ENCODE measurements at places on chromosomes 2 and 18.

DNA sequence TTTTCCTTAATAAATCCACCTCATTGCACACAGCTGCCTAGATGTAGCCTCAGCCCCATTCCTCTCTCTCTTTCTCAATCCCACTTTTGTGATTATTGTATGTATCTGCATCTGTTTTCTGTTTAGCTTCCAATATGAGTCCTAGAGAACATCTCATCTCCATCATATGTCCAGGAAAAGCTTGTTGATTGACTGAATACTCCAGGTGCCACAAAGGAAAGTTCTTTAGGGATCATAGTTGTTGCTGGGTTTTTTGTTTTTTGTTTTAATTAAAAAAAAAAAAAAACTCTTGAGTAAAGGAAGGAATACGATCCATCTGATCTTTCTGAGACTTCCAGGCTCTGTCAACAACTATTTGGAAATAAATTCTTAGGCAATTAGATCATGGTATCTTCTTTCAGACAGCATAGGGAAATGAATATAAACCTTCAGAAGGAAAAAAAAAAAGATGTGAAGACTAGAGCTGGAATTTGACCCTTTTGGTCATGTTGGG lies 42.5 kb downstream of the KIAA2012 start:
- DNase-seq = no peak

- DNase-seq = no peak
Measured at GRCh38 chr2:8538531-8538930, 143.3 kb upstream of the ID2 start.

DNA sequence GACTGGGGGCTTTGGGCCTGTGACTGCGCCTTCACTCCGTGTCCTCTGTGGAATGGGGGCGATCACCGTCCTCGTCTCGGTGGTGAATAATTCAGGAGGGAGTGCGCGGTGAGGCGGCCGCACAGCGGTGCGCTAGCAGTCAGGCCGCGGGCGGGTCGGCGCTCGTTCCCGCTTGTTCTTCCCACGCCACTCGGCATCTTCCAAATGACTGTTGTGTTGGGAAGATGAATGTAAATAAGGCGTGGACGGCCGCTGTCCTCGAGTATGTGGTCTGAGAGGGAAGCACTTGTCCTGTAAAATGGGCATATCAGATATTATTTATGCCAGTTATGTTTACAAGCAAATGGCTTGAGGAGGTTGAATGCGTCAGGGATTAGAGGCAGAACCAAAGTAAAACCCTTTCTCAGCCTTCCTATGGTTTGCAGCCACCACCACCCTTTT lies 608 bp upstream of the VPS4B start:
- no peak for DNase-seq

- no peak for DNase-seq
Measured at GRCh38 chr2:151922845-151923666, 94.8 kb upstream of the ARL5A start.

GRCh38 chr18:10304853-10305252 lies 149.6 kb upstream of the APCDD1 start:
- no peak for DNase-seq

DNA sequence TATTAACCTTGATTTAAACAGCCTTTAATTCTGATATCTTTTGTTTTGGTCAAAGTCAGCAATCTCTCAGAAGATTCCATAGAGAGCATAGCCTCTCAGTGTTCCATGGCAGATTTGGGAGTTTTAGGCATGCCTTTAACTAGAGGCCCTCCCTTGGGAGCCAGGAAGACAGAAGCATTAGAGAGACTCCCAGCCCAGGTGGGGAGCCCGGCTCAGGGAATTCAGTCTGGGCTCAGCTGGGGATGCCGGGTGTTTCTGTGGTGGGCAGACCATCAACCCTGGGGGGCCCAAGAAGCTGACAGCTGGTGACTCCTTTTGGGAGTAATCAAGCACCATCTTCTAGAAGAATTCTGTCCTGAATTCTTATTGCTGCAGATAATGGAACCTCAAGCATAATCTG lies 99.7 kb upstream of the CELF4 start:
- DNase-seq = no peak

GRCh38 chr2:229821316-229821715 lies 100.5 kb downstream of the TRIP12 start:
- DNase-seq = no peak

GRCh38 chr2:67733517-67733916 lies 329.3 kb downstream of the C1D start:
- no peak for DNase-seq

DNA sequence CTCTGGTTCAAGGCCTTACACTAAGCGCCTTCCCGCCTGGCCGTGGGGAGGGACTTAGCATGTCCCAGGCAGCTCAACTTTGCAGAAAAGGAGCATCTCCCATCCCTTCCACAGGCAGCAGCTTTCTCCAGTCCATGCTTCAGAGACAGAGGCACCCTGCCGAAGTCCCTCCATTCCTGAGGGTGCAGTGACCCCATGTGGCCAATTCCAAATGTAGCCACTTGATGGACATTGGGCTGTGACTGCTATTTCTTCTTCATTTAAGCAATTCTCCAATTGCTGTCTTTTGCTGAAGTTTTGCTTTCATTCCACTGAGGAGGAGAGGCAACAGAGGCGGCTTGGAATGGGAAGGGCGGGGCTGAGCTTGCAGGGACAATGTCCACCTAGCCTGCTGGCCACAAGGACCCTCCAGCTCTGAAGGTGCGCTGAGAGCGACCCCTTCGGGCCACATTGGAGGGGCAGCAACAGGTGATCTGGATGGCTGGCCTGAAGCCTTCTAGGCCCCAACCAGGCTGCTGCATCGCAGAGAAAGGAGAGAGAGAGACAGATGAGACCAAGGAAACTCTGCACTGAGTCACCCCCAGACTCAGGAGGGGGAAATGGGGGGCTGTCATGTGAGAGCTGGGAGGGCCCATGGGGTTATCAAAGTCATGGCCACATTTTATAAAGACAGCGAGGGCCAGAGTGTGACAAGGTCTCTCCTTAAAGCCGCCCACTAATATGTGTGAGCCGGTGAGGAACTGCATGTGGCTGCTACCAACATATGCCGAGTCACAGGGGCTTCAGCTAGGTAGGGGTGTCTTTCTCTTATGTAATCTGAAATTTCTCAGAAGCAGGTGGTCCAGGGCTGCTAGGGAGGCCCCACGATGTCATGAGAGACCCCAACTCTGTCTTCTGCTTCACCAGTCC lies 61.3 kb downstream of the LONRF2 start:
- DNase-seq = no peak

DNA sequence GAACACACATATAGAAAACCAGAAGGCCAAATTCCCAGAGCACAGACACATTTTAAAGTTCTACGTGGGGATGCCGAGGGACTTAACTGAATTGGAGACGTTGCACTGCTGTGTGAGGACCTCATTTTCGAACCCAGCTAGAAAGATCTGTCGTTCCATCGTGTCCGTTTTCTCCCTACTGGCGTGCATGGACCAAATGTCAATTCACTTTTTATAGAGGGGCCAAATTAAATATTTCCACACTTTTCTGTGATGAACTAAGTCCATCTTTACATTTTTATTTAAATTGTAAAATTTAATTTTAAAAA lies 692 bp upstream of the TSHZ1 start:
- no peak for DNase-seq
